ENCODE measurements at places on chromosomes 7 and 10. TPM values are rescaled to one million over a fixed set of nuclear protein-coding genes. Genes with fewer than 3 reads are reported as not detected.

- no peak for DNase-seq
Measured at GRCh38 chr7:134331393-134331792, 14.7 kb upstream of the SLC35B4 start.

- DNase-seq, result no peak
Measured at GRCh38 chr7:44132039-44132438, 8.7 kb upstream of the POLD2 start.

DNA sequence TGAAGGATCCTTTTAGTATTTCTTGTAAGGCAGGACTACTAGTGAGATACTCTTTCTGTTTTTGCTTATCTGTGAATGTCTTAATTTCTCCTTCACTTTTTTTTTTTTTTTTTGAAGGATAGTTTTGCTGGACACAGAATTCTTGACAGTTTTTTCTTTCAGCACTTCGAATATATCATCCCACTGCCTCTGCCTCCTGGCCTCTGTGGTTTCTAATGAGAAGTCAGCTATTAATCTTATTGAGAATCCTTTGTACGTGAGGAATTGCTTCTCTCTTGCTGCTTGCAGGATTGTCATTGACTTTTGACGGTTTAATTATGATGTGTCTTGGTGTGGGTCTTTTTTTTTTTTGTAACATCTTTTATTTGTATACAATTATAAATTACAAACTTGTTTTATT, 12.6 kb upstream of the WAC start:
- no peak for DNase-seq

- no peak for DNase-seq
Measured at GRCh38 chr10:86225103-86225782, 141.4 kb downstream of the GRID1 start.

- DNase-seq, result no peak
Measured at GRCh38 chr10:101446947-101447346, 93.0 kb downstream of the BTRC start.

GRCh38 chr7:5217396-5217795, 27.4 kb downstream of the WIPI2 start:
- no peak for DNase-seq

Gene PNLIPRP3
- total RNA-seq, result not detected

Gene SEMA4G
- total RNA-seq, result 80.4 TPM

Gene TDRD1
- total RNA-seq, result 0.05 TPM

Gene EGR2
- 0.30 TPM for total RNA-seq
